Umbilical cord (tissue), 2 donors: ENCODE measurements at places on chromosomes 1 and 21. TPM values are rescaled to one million over a fixed set of nuclear protein-coding genes. Genes with fewer than 3 reads are reported as not detected.

The ANKRD34A gene
- total RNA-seq, result not detected

The COL18A1 gene
- 266 TPM for total RNA-seq

The SLFNL1 gene
- 1.9 TPM for total RNA-seq

The LCE2A gene
- total RNA-seq, result not detected

- peak; percentile 13 for DNase-seq
Observed at GRCh38 chr1:68495532-68495931, 1.4 kb downstream of the DEPDC1 start.

- peak; percentile 64 for DNase-seq
Observed at GRCh38 chr21:34129901-34130715, 56.7 kb downstream of the MRPS6 start.

GRCh38 chr21:46493828-46494227, 35.1 kb downstream of the DIP2A start:
- DNase-seq, result no peak

- peak; percentile 49 for DNase-seq
Observed at GRCh38 chr1:208280681-208281450, 36.7 kb upstream of the PLXNA2 start.

The CRNN gene
- total RNA-seq, result 0.72 TPM

GRCh38 chr21:44298301-44298700, 1.6 kb upstream of the PFKL start:
- DNase-seq, result no peak

DNA sequence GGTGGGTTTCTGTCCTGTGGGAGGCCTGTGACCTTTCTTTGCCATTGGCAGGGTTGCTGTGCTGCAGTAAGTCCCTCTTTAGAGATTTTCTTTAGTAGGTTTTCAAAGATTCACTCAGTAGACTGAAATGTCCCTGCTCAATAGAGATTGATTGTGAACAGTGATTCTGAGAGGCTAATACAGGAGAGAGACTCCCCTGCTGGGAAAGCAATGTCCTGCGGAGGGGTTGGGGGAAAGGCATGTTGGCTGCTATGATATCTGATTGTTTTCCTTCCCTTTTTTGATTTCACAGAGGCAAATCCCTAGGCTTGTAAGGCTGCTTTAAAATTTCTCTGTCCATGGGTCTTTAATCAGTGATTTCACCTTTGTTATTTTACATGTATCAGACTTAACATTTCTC, 589.9 kb downstream of the ADGRL2 start:
- DNase-seq, result no peak

DNA sequence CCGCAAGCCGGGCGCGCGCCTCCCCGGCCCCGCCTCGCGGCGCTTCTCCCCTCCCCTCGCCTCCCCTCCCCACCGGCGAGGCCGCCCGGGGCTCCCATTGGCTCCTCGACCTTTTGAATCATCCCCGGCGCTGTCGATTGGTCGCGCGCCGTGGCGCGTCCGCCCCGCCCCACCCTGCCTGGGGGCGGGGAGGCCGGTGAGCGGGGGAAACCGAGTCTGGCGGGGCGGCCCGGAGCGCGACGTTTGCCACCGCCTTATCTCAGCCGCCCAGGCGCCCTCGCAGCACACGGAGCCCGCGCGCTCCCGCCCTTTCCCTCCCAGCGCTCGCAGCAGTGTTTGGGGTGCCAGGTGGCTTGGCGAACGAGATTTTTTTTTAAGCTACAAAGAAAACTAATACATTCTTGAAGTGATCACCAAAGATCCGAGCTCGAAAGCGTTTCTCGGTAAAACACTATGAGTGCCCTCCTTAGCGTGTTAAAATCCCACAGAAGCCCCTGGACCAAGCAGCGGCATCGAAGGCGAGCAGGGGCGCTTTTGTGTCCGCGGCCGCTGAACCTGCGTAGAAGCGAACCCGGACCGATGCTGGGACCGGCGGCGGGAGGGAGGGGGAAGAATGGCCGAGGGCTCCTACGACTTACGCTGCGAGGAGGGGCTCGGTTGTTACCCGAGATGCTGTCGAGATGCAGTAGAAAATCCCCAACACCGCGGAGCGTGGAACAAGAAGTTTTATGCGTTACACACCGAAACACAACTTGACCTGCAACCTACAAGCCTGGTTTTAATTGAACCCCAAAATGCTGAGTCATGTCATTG, 436 bp upstream of the LBR start:
- DNase-seq, result peak; percentile 94

DNA sequence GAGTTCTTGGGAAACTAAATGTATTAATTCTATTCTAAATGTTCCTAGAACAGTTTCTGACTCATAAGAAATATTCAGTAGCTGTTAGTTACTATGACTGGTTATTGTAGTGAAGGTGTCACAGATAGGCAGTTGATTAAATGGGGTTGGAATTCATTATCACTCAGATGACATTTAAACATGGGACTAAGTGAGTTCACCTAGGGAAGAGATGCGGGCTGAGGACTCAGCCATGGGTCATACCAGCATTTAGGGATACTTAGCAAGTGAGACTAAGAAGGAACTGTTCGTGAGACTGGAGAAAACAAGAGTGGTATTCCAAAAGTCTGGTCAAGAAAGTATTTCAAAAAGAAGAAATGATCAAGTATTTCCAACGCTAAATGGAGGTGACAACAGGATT, 125.1 kb upstream of the ADGRL4 start:
- no peak for DNase-seq

DNA sequence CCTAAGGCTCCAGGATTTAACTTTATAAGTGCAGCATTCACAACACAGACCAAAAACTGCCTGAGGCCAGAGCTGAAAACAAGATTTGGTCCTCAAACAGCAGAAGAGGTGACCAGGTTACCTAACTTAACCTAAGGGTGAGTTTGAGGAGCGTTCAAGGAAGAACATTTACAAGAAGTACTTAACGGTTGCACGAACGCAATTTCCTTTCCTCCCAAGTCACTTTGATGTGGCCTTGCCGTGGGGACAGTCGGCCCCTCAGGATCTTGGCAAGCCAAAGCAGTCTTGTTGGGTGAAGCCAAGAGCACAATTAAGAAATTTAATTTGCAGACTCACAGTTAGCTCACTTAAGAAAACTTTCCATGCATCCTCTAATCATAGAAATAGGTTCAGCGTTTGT, 202.6 kb upstream of the COA6 start:
- DNase-seq, result no peak

DNA sequence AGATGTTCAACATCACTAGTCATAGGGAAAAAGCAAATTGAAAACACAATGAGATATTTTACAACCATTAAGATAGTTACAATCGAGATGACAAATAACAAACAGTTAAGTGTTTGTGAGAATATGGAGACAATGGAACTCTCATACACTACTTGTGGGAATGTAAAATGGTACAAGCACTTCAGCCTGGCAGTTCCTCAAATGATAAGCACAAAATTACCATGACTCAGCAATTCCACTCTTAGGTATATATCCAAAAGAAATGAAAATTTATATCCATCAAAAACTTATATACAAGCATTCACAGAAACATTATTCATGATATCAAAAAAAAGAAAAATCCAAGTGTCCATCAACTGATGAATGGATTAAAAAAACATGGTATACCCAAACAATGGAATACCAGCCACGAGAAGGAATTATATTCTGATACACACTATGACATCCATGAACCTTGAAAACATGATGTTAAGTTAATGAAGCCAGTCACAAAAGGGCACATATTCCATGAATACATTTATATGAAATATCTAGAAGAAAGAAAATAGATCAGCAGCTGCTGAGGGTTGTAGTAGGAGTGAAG, 76.4 kb downstream of the EVI5 start:
- no peak for DNase-seq

GRCh38 chr1:234942012-234942332, 186.7 kb downstream of the TOMM20 start:
- no peak for DNase-seq

DNA sequence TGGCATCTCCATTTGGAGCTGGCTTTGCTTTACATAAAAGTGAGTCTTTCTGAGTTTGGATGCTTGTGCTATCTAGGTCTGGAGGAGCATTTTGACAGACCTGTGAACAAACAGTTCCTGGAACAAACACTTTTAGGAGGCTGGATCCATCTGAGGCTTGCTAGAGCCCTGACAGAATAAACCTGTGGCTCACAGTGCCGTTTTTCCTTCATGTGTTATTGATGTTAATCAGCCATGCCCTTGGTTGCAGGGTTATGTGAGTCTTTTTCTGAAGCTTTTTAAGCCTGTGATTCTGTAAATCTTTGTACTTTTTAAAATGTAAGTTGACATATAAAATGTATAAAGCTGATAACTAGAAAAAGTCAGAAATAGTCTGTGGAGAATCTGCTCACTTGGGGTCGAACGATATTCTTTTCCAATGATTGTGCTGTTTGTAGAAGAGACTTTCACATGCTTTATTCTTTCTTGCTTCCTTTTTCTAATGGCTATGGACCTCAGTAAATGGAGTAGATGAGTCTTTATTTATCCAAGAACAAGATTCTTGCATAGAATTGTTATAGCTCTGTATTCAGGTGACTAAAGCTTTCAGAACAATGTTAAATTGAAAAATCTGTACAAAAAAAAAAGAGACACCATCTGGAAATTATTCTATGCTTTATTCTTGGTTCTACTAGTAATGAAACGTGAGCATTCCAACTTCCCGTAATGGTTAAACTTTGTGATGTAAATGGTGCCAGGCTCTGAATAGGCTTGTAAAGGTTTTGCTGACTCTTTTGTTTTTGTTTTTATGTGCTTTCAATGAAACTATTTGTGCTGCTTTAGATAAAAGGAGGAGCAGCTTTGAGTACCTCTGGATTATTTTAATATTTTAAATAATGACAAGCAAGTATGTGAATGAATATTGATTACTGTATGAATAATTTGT, 53.7 kb downstream of the CACHD1 start:
- DNase-seq, result no peak

The GAS5 gene
- total RNA-seq, result 428 TPM

GRCh38 chr1:190957565-190957964, 479.9 kb upstream of the BRINP3 start:
- peak; percentile 1 for DNase-seq

The IKBKE gene
- 4.3 TPM for total RNA-seq

DNA sequence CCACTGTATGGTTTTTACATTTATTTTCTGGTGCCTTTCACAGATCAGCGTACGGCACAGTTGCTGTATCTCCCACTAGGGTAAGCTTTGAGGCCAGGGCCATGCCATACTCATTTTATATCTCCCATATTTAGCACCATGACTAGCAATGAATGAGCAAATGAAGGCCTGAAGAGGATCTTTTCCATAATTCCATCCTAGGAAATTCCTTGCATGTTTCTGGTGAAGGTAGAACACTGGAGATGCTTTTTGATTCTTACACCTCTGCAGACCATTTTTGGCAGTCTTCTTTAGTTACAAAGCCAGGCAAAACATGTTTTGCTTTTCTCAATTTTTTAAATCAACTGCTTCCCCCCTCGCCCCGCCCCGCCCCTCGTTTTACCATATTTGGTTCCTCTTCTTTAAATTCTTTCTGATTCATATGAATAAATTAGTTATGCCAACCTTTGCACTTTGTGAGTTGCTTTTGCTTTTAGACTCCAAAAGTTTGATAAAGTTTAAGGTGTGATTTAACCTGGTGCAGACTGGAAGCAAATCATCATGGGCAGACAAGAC, 78.9 kb upstream of the AK4 start:
- no peak for DNase-seq
